Transverse colon (tissue), 4 donors: ENCODE measurements at places on chromosomes 16 and 17. TPM values are rescaled to one million over a fixed set of nuclear protein-coding genes. Genes with fewer than 3 reads are reported as not detected.

- no peak for DNase-seq
Observed at GRCh38 chr17:497241-498034, 144.8 kb upstream of the RPH3AL start.

DNA sequence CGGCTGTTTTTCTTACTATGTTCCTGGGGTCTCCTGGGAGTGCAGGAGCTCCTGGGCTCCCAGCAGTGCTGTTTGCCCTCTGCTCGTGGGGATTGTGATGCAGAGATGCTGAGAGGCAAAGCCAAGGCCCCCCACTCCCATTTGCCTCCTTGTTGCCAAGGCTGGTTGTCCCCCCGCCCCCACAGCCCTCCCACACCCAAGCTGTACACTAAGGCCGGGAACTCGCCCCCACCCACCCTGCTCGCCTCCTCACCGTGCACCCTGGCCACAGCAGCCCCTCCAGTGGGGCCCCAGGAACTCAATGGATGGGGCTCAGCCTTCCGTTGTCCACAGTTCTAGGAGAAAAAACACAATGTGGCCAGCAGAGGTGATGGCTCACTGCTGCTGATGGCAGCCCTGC, 10.2 kb downstream of the NLRC3 start:
- no peak for DNase-seq

- peak; percentile 72 for DNase-seq
Observed at GRCh38 chr16:75550211-75550662, 5.8 kb downstream of the TMEM231 start.

The KRT12 gene
- not detected for total RNA-seq

The SPATA32 gene
- total RNA-seq, result not detected
